ENCODE measurements at places on chromosomes 12 and 14.

GRCh38 chr12:42201063-42201462 is 37.0 kb downstream of the YAF2 start:
- no peak for DNase-seq

GRCh38 chr12:108312073-108312659 is 26.9 kb downstream of the CMKLR1 start:
- peak; percentile 56 for DNase-seq

GRCh38 chr12:110023059-110023980 is 24.1 kb downstream of the ANKRD13A start:
- no peak for DNase-seq

DNA sequence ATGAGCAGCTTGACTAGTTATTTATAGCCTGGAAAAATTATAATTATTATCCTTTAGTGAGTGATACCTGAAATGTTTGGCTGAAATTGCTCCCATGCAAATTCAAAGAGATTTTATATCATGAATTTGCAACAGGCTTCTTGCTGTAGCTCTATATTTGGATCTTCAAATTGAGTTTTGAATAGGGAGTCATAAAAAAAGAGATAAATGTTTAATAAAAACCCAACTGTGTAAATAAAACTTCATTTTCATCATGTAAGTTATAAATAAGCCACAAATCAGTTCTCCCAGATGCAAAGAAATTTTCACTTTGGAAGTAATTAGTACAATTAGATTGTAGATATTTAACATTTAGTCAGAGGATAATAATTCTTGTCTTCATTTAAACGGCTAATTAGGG is at the start of gene TAS2R8:
TAS2R8 (minus strand) TSS at position 101 of the 400 bp plus-strand sequence. CDS start 306 bp downstream, outside the sequence.
- DNase-seq, result no peak

DNA sequence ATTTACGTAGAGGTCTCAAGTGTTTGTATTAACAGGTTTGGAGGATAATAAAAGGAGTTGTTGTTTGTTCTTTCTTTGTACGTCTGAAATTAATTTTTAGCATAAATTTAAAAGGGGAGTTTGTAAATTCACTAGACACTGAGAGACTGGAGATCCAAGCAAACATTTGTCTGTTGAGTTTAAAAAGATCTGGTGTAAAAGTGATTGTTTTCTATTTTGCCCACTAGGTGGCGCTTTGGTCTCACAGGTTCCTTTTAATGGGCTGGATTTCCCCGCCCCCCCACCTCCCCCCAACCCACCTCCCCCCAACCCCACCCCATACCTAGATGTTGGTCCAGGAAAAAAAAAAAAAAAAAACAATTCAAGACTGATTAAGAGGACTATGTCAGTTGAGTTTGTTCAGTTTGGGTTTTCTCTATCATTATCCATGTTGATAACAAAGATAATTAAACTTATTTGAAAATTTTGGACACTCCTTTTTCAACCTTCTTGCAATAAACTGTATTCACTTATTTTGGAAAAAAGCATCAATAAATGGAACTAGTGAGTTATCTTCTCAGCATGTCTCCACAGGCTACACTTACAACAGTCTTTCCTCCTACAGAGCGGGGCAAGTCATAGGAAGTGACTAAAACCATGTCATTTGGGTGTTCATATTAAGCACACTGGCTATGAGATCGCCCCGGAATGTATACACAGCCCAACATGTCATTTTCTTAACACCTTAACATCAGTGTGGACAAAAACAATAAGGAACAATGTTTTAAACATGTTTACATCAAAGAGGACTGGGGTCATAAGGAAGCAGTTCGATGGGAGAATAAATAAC is 841.1 kb downstream of the NRXN3 start:
- peak; percentile 67 for DNase-seq

- peak; percentile 76 for DNase-seq
Observed at GRCh38 chr12:108803428-108804105, 53.8 kb downstream of the SSH1 start.
